A549 (cell line): ENCODE measurements at places on chromosomes 7 and 10.
A peak's percentile ranks its signal among the peaks of the same experiment; 100 is the strongest.

DNA sequence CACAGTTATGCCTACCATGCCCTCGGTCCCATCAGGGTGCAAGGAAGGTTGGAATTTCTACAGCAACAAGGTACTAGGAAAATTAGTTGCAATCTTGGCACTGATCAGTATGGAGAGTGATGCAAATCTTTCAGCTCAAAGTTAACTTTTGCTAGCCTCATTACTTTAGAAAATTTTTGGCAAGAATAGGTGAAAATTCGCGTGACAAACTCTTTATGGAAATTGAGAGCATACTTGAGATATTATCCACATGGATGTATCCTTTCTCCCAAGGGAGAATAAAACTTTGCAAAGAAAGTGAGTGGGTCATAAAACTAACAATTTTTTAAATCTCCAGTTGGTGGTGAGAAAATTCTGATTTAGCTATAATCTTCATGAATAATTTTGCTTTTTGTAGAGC, 71.1 kb upstream of the SLC39A12 start:
- no peak for DNase-seq

DNA sequence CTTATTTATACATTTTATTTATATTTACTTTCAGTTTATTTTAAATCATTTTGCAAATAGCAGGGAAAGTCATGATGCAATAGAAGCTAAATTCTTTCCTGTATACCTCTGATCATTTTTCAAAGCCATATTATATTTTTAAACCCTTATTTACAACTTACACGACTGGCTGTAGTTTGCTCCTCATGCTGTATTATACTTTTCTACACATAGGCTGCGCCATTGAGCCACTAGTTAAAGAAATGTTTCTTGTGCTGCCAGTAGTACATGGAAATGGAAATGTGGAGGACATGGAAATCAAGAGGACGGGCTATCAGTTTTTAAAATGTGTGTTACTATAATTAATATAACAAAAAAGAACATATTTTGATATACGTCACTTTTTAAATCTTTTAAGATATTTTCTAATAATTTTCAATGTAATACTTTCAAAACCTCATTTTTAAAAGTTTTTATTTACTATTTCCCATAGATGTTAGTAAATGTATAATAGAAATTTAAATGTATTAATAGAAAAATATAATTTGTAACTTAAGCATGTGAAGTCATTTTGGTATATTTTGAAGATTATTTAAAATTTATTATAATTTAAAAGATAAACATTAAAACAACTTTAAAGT, 118.5 kb downstream of the VTI1A start:
- DNase-seq, result peak; percentile 47

DNA sequence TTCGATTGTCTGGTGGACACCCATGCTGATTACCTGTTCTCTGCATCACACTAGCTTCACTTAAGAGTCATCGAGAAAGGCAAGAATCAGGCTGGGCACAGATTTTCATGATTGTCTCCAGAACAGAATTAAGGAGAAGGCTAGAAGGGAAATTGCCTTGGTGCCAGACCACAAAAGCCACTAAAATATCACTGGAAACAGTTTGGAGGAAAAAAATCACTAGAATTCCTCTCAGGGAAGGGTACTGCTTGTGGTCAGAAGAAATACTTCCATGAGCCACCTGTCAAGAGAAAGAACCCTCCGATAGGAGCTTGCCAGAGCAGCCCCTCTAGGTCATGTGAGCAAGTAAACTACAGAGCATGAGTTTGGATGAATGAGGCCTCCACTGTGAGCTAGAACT, 269.3 kb upstream of the TEX47 start:
- DNase-seq, result no peak

- DNase-seq, result no peak
Observed at GRCh38 chr7:3128857-3129490, 85.3 kb upstream of the CARD11 start.

GRCh38 chr7:32150589-32150988, 80.4 kb upstream of the PDE1C start:
- no peak for DNase-seq
